CD4-positive, alpha-beta T cell treated with Interleukin-10 for 1 hour (primary cell): ENCODE measurements at places on chromosomes 2 and 18.

- DNase-seq, result no peak
Observed at GRCh38 chr2:226515344-226516055, 284.1 kb downstream of the IRS1 start.

DNA sequence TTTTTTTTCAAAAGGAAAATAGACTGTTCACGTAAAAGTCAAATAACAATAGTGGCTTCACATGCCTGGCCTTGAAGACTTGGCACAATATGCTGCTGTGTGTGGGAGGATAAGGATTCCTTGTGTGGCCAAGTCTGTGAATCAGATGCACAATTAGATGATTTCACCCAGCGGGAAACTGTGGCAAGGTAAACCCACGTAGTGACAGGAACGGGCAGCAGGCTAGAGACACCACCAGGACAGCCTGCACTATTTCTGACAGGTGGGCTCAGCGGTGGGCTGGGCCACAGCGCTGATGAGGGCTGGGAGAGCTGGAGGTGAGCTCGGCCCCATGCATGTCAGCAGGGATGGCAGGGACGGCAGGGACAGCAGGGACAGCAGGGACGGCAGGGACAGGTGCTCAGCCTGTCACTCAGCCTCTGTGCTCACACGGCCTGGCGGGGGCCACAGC, 21.6 kb downstream of the SNORC start:
- no peak for DNase-seq

DNA sequence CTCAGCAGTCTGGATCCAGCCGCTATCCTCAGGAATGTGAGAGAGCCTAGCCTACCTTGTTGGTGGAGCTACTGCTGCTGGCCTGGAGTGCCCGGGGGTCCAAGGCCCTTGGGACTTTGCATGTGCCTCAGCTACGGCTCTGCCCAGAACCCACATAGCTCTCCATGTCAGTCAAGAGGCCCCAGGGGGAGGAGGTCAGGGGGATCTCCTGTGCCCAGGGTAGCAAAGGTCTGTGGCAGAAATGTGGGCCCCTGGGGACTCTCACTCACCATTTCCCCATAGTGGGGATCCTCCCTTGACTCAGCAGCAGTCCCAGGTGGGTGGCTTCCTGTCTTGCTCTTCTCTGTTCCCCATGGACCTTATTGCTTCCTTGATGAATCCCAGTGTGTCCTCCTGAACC, 342.7 kb upstream of the CHAC2 start:
- no peak for DNase-seq

- no peak for DNase-seq
Observed at GRCh38 chr2:88211003-88211808, 41.1 kb downstream of the THNSL2 start.

- no peak for DNase-seq
Observed at GRCh38 chr2:194616334-194616733, 1040.7 kb upstream of the SLC39A10 start.
